ENCODE measurements at places on chromosomes 6 and 20.

- DNase-seq = no peak
Measured at GRCh38 chr6:106430466-106430865, 69.9 kb downstream of the CRYBG1 start.

DNA sequence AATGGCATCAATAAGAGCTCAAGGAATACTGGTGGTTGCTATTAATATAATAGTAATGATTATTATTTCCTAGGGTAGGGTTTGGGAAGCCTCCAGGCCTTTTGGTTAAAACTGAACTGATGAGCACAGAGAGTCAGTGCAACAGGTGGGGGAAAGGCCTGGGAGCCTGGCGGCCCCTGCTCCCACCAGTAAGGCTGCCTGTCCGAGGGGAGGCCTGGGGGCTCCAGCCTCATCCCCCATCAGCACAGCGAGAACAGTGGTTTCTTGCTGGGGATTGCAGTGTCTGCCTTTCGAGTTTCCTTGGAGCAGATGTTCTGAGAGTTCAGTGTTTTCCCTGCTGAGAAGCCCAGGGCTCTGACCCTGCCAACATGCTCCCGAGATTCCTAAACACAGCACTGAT, 340.4 kb downstream of the CDH26 start:
- no peak for DNase-seq

- no peak for DNase-seq
Measured at GRCh38 chr20:49477200-49477599, 5.3 kb downstream of the KCNB1 start.

GRCh38 chr6:161134550-161135298, 139.1 kb downstream of the AGPAT4 start:
- DNase-seq = peak; percentile 32

DNA sequence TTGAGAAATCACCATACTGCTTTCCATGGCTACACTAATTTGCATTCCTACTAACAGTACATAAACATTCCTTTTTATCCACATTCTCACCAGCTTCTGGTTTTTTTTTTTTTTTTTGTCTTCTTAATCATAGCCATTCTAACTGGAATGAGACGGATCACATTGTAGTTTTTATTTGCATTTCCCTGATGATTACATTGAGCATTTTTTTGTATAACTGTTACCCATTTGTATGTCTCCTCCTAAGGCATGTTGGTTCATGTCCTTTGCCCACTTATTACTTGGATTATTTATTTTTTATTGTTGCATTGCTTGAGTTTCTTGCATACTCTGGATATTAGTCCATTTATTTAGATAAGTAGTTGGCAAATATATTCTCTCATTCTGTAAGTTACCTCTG, 258.0 kb downstream of the MEI4 start:
- no peak for DNase-seq

DNA sequence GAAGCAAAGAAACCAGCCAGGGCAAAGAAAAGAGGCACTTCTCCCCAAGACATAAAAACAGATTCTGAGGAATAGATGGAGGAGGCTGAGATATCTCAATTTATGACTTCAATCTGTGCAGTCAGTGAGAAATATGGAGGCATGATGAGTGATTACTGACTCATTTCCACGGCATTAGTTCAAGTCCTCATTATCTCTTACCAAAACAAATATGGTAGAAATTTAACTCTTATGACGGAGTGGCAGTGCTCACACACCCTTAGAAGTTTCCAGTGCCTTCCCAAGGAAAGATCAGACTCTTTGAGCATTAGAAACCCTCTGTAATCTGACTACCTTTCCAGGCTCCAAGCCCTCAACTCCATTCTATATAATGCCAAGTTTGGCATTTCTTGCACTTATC, 364.1 kb downstream of the ARHGAP18 start:
- peak; percentile 89 for DNase-seq

DNA sequence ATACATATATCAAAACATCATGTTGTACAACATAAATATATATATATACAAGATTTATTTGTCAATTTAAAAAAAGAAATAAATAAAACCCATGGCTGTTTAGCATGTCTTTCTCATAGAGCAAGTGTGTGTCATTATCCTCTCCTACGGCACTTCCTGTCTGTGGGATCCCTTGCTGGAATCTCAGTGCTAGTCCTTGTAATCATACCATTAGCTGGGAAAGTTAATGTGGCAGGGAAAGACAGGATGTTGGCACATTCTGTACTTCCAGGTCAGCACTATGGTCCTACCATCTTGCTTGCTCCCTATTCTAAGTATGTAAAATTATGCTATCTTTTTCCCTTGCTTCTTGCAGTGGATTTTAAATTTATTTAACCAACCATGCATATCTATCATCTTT, 9.5 kb upstream of the SLC17A3 start:
- DNase-seq = peak; percentile 24

- peak; percentile 42 for DNase-seq
Measured at GRCh38 chr6:112881828-112882780, 535.0 kb downstream of the RFPL4B start.

- DNase-seq = no peak
Measured at GRCh38 chr20:25017257-25017803, 24.8 kb upstream of the APMAP start.

DNA sequence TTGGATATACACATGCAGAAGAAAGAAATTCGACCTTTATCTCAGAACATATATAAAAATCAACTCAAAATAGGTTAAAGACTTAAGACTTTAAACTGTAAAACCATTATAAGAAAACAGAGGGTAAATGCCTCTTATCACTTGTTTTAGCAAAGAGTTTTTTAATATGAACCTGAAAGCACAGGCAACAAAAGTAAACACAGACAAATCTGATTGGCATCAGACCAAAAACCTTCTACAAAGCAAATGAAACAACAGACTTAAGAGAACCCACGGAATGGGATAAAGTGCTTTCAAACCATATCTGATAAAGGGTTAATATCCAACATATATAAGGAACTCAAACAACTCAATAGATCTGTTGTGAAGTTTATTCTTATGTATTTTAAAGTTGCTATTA, 309.9 kb upstream of the OPRM1 start:
- DNase-seq = no peak

GRCh38 chr6:16391451-16391912, 153.1 kb downstream of the GMPR start:
- no peak for DNase-seq

GRCh38 chr6:33962246-33963027, 158.6 kb upstream of the MLN start:
- peak; percentile 19 for DNase-seq

DNA sequence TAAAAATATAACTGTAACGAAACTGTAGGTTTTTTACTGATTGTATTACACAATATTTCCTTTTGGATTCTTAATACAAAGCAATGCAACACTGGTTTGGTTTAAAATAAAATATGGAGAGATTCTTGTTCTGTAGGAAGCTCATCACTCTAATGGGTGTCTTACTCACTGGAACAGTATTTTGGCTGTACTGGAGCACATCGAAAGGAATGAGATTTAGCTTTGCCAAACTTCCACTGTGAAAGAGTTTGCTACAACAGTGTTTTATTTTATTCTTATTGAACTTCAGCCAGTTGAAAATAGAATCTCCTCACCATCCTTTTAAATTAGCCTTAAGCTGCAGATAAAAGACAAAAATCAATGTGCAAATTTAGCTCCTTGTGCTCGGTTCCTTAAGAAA, 230.7 kb upstream of the QKI start:
- DNase-seq = peak; percentile 55

DNA sequence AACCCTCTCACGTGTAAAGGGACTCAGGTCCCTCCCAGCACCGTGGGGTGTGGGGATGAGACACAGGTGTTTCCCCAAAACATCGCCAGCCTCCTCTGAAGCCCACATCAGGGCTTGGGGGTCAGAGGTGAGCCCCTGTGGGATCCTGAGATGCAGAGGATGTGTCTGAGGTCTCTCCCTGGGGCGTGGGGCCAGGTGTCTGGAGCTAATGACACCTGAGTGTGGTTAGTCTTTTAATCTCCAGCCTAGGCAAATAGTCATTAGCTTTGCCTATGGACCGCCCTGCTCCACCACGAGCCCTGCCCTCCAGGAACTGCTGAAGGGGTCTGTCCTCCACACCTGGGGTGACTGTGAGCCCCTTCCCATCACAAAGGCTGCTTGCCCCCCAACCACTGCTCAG, 1.7 kb downstream of the SRMS start:
- DNase-seq = no peak

GRCh38 chr6:110353457-110354001, 4.6 kb downstream of the METTL24 start:
- no peak for DNase-seq

- peak; percentile 33 for DNase-seq
Measured at GRCh38 chr6:144351379-144352127, 66.4 kb downstream of the UTRN start.

DNA sequence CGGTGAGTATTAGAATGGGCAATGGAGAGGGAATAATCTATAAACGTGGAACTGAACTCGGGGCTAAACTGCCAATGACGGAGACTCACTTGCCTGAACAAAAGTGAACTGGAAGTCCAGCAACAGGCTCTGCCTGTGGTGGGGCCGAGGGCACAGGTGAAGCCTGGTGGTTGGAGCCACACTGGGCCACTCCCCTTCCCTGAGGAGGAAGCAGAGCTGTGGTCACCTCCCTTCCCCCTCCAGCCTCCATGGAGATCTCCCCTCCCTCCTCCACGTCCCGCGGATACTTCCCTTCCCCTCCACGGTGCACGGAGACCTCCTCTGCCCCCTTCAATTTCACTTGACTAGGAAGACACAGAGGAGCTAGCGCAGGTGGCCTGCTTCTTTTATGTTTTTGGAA, 14.7 kb upstream of the DSP start:
- DNase-seq = no peak
